Right lung (tissue), 10 donors: ENCODE measurements at places on chromosomes 2 and 18. TPM values are rescaled to one million over a fixed set of nuclear protein-coding genes. Genes with fewer than 3 reads are reported as not detected.

The TEX44 gene
- not detected for polyA plus RNA-seq

The MAP3K2 gene
- polyA plus RNA-seq: 29.9 TPM

The NEU4 gene
- polyA plus RNA-seq: 0.07 TPM

The TMEM178A gene
- polyA plus RNA-seq: 10.3 TPM

DNA sequence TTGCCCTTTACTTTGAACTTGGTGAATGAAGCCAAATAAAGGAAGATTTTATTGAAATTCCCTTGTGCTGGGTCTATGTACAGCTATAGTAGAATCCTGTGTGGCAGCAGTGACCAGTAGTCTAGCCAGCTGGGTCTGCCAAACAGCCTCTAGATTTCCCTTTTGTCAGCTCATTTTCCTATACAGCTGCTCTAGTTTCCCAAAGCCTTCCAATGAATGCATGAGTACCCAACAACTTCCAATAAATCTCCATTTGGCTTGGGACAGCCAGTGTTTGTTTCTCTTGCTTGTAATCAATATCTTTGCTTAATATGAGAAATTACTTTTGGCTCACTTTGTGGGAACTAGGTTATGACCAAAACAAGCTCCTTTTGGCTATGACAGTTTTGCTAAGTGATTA is 43.6 kb downstream of the SCN9A start:
- peak; percentile 51 for DNase-seq

- DNase-seq: no peak
Observed at GRCh38 chr2:36445185-36445866, 89.7 kb downstream of the CRIM1 start.

DNA sequence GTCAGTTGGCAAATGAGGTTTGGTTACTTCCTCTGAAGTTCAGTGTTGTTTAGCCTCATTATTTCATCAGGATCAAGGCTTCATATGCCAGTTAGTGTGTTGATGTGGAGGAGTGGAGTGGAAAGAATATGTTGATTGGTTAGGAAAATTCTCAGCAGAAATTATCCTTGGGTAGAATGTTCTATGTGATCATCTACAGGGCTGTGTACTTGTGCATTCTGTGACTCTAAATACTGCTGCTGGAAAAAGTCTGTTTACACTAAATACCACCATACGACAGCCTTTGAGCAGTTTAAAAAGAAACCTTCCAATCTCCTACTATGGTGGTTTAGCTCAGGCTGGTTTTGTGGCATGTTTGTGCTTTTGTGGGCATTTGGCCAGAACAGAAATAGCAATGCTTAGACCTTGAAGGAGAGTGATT is 25.8 kb downstream of the CAB39 start:
- no peak for DNase-seq

- DNase-seq: no peak
Observed at GRCh38 chr18:21672521-21673267, 31.9 kb downstream of the ABHD3 start.
